Activated naive CD8-positive, alpha-beta T cell treated with anti-CD3 and anti-CD28 coated beads, Interleukin-2, amount 50 U/mL, for 24 hours (primary cell): ENCODE measurements at places on chromosomes 5 and 9.

- DNase-seq = no peak
These were observed 2.0 kb upstream of the ADAMTS6 start for GRCh38 chr5:65483546-65484346.

DNA sequence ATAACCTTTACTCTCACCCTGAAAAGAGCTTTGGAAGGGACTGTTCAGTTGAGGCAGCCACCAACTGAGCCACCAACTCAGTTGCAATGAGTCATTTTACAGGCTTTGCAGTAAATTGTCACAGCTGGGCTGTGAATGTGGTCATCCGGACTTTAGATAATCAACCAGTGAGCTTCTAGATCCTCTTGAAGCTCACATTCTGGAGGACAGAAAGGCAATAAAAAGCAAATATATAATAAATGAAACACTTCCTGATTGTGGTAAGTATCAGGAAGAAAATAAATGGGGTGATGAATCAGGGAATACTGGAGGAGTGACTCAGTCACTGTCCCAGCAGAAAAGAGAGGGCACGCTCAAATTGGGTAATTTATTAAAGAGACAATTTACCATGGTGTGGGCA, 13.2 kb upstream of the C5orf58 start:
- no peak for DNase-seq

GRCh38 chr5:100615362-100615761, 80.2 kb downstream of the FAM174A start:
- DNase-seq = no peak

DNA sequence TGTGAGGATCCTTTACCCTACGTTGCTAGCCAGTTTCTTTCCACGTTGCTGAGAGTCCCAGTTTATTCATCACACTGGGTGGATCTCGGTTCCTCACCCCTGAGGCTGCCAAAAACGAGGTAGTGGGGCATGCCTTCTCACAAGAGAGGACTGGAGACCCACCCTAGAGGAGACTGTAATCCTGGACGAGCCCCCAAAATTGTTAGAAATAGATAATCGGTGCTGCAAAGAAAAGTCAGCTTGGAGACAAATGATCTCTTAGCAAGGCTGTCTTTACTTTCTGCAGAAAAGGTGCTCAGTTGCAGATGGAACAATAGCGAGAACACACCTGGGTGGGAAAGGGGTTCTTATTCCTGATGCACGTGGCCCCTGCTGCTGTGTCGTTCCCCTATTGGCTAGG, 101.8 kb downstream of the TMEM167A start:
- no peak for DNase-seq

GRCh38 chr9:86405926-86406325, 51.7 kb upstream of the TUT7 start:
- peak; percentile 11 for DNase-seq

- no peak for DNase-seq
These were observed 81.2 kb upstream of the TRIM32 start for GRCh38 chr9:116605904-116606341.

- DNase-seq = no peak
These were observed 166.1 kb downstream of the MARCHF11 start for GRCh38 chr5:16013334-16014065.

DNA sequence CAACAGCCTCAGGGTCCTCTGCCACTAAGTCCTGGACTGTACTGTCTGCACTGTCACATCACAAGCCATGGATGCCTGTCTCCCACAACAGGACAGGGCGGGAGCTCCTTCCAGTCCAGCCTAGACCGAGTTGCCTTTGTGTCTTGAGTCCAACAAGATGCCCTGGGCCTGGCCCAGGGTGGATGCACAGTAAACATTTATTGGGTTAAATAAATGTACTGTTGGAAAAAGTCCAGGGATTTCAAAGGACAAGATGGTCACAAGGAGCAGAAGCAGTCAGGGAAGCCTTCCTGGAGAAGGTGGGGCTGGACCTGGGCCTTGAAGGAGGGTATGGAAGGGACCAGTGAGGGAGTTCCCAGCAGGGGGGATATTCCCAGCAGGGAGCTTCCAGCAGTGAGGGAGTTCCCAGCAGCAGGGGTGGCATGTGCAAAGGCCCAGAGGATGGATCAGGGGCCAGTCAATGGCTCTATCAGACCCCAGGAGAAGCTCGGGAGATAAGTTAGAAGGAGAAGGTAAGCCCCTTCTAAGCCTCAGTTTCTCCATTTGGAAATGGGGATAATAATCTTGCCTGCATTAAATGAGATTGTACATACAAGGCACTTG, 72.7 kb upstream of the NEURL1B start:
- DNase-seq = no peak

DNA sequence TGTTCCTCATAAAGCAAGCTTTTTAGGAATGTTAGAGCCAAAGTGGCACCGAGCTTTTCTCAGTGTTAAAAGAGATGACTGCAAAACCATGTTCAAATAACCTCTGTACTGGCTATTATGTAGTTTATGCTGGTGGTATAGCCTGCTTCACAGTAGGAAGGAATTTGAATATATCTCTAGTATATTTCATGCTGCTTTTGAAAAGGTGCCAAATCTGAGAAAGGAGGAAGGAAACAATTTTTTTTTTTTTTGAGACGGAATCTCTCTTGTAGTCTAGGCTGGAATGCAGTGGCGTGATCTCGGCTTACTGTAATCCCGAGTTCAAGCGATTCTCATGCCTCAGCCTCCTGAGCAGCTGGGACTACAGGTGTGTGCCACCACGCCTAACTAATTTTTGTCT, 13.5 kb downstream of the CREBRF start:
- DNase-seq = no peak

GRCh38 chr5:88238732-88239131, 29.9 kb downstream of the TMEM161B start:
- DNase-seq = no peak

DNA sequence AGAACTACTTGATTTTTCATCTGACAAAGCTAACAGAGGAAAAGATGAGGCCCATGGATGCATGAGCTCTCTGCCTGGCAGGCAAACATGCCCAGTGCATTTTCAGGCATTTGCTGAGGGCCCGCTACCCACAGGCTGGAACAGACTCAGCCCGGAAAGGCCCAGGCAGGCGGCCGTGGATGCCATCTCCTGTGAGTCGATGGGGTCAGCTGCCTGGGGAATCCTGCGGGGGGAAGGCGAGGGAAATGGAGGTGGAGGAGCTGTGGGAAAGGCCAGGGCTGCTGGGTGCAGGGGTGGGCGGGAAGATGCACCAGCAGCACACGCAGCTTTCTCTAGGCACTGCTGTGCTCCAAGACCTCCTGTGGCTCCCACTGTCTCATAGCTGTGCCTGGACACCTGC, 13.7 kb downstream of the SLC9A3 start:
- no peak for DNase-seq

- no peak for DNase-seq
These were observed 105.5 kb downstream of the PJA2 start for GRCh38 chr5:109304309-109304708.

DNA sequence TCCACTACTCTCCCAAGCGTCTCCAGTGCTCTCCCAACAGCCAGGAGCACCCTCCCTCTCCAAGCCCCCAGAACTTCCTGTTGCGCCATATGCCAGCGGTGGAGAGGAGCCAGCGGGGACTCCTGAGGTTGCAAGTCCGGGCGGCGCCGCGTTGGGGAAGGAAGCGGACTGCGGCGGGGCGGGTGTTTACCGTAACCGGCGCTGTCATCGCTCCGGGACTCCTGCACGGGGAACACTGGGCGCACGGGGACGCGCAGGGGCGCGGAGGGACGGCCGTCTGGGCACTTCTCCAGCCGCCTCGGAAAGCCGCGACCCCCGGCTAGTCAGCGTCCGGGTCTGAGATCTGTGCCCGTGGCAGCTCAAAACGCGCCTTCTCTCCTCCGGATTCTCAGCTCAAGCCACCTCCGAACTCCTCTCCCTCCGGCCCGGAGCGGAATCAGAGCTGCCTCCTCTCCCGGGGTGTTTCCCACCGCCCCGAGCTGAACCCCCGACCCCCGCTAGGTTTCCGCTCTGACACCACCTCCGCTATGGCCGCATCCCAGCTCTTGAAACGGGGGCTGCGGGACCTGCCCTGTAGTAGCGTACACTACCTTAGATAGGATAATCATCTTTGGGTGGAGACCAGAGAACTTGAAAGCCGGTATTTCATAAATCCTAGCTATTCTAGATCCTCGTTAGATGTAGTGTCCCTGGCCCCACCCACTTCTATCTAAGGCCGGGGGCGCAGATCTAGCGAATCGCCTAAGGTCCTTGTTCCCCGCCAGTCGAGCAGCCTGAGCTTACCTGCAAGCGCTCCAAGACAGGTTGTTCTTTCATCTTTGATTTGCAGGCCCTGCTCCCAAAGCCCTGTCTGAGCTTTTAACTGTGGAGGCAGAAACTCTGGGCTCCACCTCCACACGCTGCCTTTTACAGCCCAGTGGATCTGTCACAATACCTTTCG, at the start of gene TRPM6:
Gene TRPM6 (minus strand): TSS at position 881 of the 940 bp plus-strand sequence. CDS start 65 bp downstream, at position 816.
- peak; percentile 46 for DNase-seq

DNA sequence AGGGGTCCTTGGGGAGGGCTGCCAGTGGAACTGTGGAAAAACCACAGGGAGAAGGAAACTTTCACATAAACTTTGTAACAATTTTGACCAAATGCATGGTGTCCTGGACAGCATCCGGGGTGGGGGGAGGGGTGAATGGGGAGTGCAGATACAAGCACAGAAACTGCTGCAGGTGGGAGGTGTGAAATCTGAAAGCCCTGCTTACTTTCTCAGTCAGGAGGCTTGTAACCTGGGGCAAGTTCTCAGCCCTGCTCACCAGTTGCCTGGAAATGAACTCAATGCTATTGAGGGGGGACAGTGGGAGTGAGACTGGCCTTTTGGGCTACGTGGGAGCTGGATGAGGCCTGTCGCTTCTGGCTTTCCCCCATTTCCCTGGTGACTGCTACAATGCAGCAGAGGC, 694.5 kb upstream of the ZNF608 start:
- DNase-seq = no peak

DNA sequence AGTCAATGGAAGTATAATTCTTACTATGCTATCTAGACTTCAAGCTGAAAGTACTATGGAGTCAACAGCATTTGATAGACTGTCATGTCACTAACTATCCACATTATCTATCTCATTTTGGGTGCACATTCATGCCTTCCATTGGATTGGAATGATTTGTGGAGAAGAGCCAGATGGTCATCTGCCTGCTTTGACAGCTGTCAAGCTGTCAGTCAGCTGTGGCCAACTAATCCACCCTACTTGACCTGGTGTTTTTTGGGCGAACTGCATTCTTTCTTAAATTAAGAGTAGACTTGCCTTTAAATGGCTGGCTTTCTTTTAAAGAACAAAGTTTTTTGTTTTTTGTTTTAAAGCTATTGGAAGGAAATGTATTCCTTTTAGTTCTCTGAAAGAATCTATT, 151.5 kb downstream of the DCP2 start:
- DNase-seq = no peak

DNA sequence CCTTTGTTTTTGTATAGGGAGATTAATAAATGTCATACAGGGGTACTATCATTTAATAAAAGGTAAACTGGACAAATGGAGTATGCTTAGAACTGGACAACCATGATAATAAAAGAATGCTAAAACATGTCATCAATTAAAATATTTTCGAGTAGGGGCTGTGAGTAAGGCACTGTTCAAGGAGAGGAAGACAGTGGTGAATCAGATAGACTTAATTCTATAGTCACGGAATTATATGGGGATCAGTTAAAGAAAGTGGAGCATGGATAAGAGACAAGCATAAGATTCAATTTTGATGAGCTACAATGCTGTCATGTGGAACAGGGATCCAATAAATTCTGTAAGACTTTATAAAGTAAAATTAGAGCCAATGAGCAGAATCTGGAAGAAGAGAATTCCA, 104.5 kb downstream of the HMHB1 start:
- DNase-seq = no peak

DNA sequence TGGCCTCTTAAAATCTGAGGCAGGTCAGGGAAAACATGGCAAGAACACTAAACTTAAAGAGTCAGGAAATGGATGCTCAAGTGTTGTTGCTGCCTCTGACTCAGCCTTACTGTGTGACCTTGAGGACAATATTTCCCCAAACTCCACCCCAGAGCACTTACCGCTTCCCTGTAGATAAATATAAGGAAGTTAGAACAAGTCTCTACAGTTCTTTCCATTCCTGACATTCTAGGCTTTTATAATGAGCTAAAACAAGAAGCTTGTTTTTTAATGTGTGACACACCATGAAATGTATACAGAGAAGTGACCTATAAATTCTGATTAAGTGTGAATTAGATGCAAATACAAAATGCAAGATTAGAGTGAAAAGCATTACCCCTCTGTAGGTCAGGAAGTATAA, 129.3 kb downstream of the GRIA1 start:
- DNase-seq = no peak

DNA sequence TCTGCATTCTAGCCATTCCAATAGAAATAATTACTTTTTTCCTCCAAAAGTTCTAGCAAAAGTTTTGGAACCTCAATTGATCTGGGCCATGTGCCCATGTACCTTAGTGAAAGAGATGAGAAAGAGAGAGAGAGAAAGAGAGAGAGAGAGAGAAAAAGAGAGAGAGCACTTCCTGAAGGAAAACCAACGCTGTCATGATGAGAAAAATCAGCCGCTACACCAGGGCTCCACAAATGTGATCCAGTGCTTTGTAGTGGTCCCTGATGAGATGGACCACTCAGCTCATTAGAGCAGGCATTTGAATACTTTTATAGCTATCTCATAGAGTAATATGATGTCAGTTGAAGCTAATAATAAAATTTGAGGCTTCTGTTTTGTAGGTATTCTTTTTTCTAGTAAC, 7.7 kb upstream of the GAS1 start:
- DNase-seq = no peak

- DNase-seq = no peak
These were observed 160.9 kb upstream of the DMAC1 start for GRCh38 chr9:7960320-7961050.

GRCh38 chr9:18922161-18922885, 110.7 kb downstream of the SAXO1 start:
- no peak for DNase-seq

DNA sequence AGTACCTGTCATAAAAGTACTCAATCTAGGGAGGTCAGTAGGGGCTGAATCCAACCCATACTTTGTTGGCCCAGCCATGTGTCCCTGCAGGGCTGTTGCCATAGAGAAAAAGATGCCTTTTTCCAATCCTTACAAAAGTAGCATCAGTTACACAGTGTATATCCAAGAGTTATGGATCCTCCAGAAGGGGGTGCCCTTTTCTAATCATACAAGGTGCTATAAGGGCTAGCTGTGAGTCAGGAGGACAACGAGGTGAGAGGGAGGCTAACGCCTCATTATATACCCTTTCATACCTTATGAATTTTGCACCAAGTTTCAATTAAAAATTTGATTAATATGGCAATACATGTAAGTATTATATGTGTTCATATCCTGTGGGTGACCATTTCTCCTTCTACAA, 4.8 kb downstream of the KIAA0825 start:
- no peak for DNase-seq
